ENCODE measurements at places on chromosomes 2 and 18.
A peak's percentile ranks its signal among the peaks of the same experiment; 100 is the strongest.

- no peak for DNase-seq
Observed at GRCh38 chr2:143545059-143545948, 416.1 kb downstream of the ARHGAP15 start.

- DNase-seq = no peak
Observed at GRCh38 chr2:144143294-144144151, 376.4 kb downstream of the ZEB2 start.

DNA sequence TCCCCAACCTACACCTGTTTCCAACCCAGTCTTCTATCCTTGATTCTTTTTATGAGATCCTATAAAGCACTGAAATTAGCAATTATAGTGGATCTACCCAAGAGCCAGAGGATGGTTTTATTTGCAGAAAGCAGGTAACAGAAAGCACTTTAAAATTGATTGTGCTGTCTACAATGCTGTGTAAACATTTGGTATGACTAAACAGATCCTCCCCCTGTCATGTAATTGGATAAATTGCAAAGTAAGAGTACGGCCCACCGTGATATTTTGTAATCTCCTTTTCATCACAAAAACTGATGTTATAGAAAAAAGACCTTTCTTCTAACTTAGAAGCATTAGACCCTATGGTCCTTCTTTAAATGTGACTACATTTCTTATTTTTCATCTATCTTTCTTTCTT lies 11.3 kb upstream of the PPP3R1 start:
- DNase-seq = no peak

DNA sequence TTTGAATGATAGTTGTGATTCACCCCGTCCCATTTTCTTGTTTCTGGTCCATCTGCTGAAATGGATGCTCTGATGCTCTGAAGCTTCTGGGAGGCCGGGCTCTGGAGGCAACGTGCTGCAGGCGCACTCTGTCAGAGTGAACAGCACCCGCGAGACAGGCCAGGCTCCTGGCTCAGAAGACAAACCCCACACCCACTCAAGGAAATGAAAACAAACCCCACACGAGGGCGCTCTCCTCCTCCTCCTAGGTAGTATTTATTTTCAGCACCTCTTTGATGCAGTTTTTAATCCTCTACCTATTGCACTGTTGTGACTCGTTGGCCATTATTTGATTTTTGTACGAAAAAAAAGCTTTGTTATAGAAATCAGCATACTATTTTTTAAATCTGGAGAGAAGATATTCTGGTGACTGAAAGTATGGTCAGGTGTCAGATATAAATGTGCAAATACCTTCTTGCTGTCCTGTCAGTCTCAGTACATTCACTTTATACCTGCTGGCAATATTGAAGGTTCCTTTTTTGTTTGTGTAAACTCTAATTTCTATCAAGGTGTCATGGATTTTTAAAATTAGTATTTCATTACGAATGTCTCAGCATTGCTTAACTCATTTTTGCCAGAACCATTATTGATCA lies 10.3 kb upstream of the CHST10 start:
- DNase-seq = peak; percentile 61

- no peak for DNase-seq
Observed at GRCh38 chr18:49487711-49488310, 777 bp upstream of the C18orf32 start.

- no peak for DNase-seq
Observed at GRCh38 chr2:191538334-191538903, 139.5 kb upstream of the NABP1 start.

- DNase-seq = no peak
Observed at GRCh38 chr2:150376553-150377335, 110.7 kb downstream of the RND3 start.

GRCh38 chr2:230874876-230875275 lies 10.1 kb downstream of the ITM2C start:
- DNase-seq = no peak

DNA sequence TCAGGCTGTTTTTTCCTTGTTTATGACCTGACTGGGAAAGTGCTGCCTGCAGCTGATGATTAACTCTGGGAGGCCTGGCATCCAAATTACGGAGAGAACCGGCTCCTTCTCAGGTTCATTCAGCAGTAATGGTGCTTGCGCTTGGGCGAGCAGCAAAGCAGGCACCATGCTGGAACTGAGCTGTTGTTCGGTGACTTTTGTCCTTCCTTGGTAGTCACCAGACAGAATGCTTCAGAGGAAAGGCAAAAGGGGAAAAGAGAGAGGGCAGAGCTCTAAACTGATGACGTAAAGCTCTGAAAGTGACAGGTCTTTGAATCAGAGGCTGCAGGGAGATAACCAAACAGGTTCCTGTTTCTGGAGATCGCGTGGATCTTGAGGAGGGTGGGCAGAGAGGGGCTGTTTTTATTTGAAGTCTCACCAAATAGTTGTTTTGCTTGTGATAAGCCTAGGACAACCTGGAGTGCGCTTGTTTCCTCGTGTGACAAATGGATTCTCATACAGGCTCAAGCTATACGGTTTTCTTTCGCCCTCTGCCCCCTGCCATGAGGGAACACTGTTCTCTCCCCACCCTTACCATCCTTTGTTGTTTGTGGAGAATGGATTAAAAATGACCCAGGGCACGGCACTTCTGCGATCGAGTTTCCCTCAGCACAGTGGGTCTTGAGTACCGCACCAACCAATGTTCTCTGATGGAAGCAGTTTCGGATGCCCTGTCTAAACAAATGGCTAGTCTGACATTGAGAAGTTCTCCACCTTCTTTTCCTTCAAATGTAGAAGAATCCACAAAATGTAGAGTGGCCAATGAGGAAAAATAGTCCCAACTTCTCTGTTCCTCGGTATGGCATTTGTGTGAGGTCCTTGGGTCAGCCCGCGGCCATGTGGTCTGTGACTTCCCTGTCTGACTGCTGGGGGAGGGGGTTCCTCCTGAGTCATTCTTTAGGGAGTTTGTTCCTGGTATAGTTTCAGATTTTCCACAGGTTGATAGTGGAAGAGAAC lies 1.3 kb downstream of the RASGRP3 start:
- DNase-seq = no peak

- DNase-seq = no peak
Observed at GRCh38 chr2:69575926-69576325, 67.6 kb downstream of the AAK1 start.

DNA sequence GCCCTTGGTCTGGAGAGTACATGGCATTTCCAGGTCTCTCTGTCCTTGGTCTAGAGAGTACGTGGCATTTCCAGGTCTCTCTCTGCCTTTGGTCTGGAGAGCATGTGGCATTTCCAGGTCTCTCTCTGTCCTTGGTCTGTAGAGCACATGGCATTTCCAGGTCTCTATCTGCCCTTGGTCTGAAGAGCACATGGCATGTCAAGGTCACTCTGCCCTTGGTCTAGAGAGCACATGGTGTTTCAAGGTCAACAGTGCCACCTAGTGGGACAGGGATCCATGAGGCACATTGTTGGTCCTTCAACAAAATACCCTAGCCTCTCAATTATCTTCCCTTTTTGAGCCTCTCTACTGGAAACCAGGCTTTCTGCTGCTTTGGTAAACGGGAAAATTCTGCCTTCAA lies 250.2 kb downstream of the OTX1 start:
- no peak for DNase-seq

GRCh38 chr18:45255197-45255890 lies 359.9 kb upstream of the SLC14A2 start:
- DNase-seq = no peak

DNA sequence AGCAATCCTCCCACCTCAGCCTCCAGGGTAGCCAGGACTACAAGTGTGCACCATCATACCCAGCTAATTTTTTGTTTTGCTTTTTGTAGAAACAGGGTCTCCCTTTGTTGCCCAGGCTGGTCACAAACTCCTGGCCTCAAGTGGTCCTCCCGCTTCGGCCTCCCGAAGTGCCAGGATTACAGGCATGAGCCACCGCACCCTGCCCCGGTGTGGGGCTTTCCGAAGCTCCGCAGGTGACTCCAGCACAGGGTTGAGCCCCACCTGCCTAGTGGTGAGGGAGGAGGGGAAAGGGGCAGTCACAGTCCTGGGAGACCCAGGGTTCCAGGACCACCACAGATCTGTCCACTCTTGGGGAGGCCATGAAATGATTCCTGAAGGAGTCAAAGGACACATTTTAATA lies 5.2 kb downstream of the PRLH start:
- no peak for DNase-seq

DNA sequence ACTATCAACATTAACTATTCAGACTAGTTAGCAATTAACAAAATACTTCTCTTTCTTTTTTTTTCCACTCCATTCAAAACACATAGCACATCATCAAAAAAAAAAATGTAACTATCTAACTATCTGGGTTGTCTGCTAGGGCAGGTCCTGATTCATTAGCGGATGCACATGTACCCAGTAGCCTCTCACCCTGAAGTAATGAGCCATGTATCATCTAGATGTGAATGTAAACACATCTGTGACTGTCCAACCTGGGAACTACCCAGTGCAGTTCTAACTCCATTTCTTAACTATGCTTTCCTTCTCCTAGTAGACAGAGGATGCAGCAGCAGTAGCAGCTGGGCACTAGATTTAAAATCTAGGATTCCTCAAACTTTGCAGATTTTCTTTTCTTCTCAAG lies 183.1 kb upstream of the PIK3C3 start:
- DNase-seq = no peak

DNA sequence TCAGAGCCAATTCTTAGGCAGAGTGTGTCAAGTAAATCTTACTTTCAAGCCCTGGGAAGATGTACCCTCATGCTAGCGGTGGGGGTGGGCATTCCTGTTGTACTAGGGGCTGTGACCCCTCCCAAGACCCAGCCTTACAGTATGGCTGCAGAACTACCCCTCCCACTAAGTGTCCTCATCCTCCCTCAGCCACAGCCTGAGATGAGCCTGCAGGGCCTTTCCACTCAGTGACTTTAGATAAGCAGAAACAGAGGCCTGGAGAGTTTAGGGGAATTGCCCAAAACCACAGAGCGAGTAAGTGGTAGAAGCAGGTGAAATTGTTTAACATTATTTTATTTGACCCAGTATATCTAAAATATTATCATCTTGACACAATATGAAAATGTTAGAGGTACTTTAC lies 36.6 kb downstream of the TTC32 start:
- no peak for DNase-seq

DNA sequence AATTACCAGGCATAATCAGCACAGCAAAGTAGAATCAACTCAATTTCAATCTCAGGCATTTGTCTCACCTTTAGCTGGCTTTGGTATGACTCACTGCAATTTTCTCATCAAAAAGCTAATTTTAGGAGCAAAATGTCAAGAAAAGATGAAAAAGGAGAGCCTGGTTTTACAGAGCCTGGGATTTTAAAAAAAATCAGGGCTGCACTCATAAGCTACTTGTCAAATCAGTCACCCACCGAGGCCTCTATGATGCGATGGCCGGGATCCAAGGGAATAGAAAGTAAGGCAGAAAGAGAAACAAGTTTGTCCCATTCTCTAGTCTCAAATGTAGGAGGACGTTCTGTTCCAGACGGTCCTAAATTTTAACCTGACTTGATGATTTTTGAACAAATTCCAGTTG lies 170.9 kb downstream of the SOCS6 start:
- no peak for DNase-seq

DNA sequence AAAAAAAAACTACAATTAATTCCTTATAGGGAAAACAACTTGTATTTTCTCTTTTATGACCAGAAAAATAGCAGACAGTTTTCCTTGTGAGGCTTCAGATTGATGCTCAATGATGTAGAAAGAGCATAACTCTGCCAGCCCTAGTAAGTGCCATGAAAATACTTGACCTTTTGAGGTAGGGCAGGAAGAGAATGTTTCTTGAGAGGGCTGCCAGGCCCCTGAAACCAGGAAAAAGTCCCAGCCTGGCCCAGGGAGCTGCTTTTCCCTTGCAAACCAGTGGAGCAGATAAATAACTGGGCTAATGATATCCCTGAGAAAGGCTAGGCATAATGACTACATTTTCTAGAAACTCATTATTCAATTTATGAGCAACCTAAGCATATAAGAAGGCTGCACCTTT lies 126.8 kb downstream of the SLC8A1 start:
- DNase-seq = no peak

DNA sequence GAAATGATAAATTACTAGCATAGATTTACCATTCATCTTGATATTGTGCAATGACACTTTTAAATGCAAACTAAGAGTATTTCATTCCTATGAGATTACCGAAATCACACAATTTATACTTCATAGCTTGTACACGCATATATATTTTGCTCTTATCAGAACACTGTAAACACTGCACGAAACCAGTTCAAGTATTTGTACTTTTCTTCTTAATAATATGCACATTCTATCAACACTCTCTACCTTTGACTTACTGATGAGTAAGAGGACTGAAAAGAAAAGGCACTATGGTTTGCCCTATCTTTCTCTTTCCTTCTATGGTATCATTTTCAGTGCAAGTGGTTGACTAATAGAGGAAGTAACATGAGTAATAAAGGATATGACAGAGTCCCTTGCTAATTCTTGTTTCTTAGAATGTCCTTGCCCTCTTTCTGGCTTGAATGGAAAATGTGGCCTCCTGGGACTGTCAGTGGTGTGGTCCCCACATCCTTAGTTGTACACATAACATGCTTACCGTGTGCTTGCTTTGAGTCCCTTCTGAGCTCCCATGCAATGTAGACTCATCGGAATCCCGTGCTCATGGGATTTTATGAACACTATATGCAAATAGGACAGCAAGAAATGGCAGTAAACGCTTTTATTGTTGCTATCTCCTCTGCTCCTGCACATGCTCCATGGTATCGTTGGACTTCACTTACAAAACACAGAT lies 363.5 kb upstream of the TNP1 start:
- no peak for DNase-seq

DNA sequence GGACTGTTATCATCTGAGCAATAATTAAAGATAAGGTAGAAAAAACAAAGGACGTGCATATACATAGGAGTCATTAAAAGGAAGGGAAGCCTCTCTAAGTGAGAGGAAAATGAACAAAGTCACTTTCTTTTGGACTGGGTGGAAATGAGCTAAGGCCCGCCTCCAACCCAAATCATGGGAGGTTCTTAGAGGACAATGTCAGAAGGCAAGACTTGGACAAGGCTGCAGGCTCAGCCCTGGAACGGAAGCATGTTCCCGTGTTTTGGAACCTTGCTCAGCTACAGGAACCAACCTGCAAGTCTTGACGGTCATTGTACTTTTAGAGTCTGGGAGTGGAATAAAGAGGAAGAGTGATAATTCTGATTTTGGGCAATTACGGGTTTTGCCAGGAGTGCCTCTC lies 59.4 kb upstream of the EPB41L3 start:
- DNase-seq = no peak

GRCh38 chr2:161207941-161208340 lies 47.7 kb downstream of the TANK start:
- DNase-seq = no peak

DNA sequence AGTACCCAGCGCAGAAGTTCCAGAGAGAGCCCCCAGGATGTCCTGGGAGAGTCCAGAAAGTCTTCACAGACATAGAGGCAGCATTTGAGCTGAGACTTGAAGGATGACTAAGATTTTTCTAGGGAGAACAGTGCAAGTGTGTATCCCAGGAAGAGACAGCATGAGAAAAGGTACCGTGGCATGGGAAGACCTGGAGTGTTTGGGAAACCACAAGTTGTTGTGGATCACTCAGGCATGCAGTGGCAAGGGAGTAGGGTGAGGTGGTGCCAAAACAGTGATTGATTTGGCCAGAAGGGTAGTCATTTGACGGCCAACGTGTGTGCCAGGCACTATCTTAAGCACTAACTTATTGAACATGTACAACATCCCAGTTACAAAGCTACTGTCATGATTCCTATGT lies 24.5 kb upstream of the KCNK3 start:
- DNase-seq = no peak
